Activated CD4-positive, alpha-beta T cell treated with anti-CD3 and anti-CD28 coated beads, Interleukin-2, amount 10 ng/mL, durations not matched to agents 7 days and 5 days (primary cell): ENCODE measurements at places on chromosomes 12 and 14. TPM values are rescaled to one million over a fixed set of nuclear protein-coding genes. Genes with fewer than 3 reads are reported as not detected.

The LUM gene
- not detected for total RNA-seq

The KLHL33 gene
- total RNA-seq, result 0.17 TPM

The PELI2 gene
- 3.6 TPM for total RNA-seq

The TAS2R31 gene
- total RNA-seq, result 1.6 TPM

The KERA gene
- not detected for total RNA-seq

The ADAMTS20 gene
- not detected for total RNA-seq

The PLA2G1B gene
- not detected for total RNA-seq

The RFLNA gene
- not detected for total RNA-seq

The CCDC184 gene
- total RNA-seq, result 0.17 TPM

The GALNT6 gene
- 17.5 TPM for total RNA-seq

The TMEM30B gene
- total RNA-seq, result 0.42 TPM

The AMHR2 gene
- not detected for total RNA-seq

The MMP17 gene
- total RNA-seq, result 0.10 TPM

The NOXRED1 gene
- 0.67 TPM for total RNA-seq

The GPRC5D gene
- 0.22 TPM for total RNA-seq

The TAS2R46 gene
- 1.2 TPM for total RNA-seq

The FAM186B gene
- total RNA-seq, result 0.15 TPM

The TCL1B gene
- total RNA-seq, result not detected

The BLOC1S1 gene
- 181 TPM for total RNA-seq

The TMPRSS12 gene
- total RNA-seq, result not detected

The AQP2 gene
- total RNA-seq, result not detected

The MANSC4 gene
- total RNA-seq, result not detected

The TMCC3 gene
- total RNA-seq, result 0.17 TPM

The TRPV4 gene
- 0.17 TPM for total RNA-seq

The C14orf132 gene
- 1.2 TPM for total RNA-seq

The ACOT6 gene
- total RNA-seq, result not detected

The ART4 gene
- total RNA-seq, result not detected

The CCDC177 gene
- total RNA-seq, result not detected

The ACSS3 gene
- not detected for total RNA-seq

The ALDH1L2 gene
- total RNA-seq, result 0.20 TPM

The SLC2A14 gene
- 0.12 TPM for total RNA-seq

The TTC7B gene
- total RNA-seq, result 2.7 TPM

The KRT73 gene
- 8.6 TPM for total RNA-seq

The AMIGO2 gene
- 10.3 TPM for total RNA-seq

The TBC1D30 gene
- 0.19 TPM for total RNA-seq

The COQ10A gene
- total RNA-seq, result 15.3 TPM
